ENCODE measurements at places on chromosomes 7 and 10.

- DNase-seq = no peak
Observed at GRCh38 chr7:151838072-151838471, 38.8 kb downstream of the PRKAG2 start.

DNA sequence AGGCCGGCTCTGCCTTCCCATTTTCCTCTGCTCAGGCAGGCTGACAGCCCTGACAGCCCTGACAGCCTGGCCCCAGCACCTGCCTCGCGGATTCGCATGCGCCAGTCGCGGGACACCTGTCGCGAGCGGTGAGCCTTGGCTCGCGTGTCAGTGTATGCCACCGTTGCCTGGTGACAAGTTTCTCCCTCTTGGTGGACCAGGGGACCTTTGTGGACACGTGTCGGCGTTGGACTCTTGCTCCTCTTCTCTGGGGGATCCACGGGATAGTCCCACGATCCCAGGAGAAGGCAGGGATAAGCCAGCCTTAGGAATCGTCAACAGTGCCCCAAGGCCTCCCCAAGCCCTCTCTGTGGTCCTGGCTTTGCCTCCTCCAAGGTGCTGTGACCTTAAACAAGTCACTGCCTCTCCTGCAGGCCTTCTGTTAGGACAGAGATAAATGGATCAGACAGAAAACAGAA lies 18.1 kb upstream of the ZNF273 start:
- DNase-seq = no peak

GRCh38 chr10:35268791-35269257 lies 67.5 kb upstream of the CCNY start:
- no peak for DNase-seq

DNA sequence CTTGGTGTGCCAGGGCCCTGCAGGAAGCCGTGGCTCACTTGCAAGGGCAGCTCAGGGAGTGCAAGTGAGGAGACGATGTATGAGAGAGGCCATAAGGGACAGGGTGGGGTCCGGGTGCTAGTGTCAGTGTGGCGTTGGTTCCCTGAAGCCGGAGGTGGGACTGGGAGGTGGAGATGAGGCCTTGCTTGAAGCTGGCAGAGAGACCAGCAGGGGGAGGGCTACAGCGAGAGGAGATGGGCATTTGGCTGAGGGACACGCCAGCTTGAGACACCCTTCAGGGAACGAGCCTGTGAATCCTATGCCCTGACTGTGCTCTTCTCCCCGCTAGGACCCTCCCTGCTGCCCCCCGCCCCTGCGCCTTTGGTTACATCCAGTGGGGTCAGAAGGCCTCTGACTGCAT lies 529.1 kb downstream of the TCERG1L start:
- no peak for DNase-seq

GRCh38 chr7:17665029-17665428 lies 275.3 kb downstream of the SNX13 start:
- DNase-seq = no peak

GRCh38 chr7:92836489-92836999 lies at the start of gene CDK6:
CDK6 (minus strand) TSS chr7:92836573; CDS start chr7:92833323, 3,250 bp downstream.
- no peak for DNase-seq

DNA sequence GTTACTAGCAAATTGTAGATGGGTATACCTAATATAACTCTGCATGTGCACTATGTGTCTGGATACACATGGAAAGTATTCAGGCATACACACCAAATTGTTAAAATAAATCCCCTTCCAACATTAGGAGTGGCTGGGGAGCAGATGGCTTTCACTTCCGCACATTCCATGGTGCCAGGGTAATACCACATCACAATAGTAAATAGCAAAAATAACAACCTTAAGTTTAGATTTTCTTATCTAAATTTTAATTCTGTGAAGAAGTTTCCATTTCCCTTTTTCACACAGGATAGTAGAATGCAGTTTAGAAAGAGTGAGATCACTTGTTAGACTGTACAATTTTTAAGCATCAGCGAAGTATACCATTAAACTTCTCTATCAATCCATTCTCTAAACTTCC lies 5.8 kb upstream of the ALOX5 start:
- no peak for DNase-seq

DNA sequence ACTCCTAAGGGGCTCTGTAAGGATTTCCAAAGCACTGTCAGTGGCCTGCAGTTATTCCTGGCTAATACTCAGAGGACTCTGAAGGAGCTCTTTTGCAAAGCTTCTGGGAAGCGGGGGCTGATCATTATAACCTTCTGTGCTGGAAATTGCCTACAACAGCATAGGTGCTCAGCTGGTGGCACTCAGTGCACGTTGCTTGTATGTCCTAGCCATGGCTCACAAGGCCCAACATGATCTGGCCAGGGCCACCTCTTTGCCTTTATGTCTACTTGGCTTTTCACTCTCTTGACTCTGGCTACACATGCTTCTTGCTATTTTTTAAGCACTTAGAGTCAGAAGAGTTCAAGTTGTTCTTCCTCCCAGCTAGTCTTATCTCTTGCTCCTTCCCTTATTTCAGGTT lies 17.5 kb downstream of the LAMB4 start:
- no peak for DNase-seq

DNA sequence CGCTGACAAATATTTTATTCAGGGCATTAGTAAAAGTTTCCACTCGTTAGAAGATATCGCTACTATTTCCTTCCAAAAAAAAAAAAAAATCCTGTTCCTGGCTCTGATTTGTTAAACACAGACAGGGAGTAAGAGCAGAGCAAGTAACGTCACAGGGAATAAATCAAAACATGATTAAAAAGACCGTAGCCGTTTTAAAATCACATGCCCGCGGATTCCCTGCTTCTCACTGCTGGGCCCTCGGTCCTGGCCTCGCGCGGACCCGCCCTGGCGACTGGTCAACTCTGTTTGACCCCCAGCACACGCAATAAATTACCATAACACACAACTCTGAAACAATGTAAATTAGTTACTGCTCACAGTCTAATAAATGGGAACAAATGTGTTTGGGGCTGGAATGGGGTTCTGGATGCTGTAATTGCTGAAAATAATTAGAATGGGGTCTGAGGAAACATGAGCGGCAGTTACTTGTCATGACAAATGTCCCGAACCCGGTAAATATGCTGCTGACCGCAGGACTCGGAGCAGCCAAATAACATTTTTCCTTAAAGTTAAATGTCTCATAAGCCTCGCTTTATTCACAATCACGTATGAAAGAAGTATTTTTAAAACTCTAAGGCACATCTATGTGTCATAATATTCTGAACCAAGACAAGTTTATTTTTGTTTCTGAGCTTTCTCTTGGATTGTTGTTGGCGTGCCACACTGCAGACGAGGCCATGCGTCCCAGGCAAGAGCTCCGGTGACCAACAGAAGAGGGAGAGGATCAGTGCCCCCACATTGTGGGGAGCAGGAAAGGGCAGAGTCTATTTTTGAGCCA lies 17.9 kb downstream of the EBF3 start:
- no peak for DNase-seq
